ENCODE measurements at places on chromosomes 2 and 18.
A peak's percentile ranks its signal among the peaks of the same experiment; 100 is the strongest.

DNA sequence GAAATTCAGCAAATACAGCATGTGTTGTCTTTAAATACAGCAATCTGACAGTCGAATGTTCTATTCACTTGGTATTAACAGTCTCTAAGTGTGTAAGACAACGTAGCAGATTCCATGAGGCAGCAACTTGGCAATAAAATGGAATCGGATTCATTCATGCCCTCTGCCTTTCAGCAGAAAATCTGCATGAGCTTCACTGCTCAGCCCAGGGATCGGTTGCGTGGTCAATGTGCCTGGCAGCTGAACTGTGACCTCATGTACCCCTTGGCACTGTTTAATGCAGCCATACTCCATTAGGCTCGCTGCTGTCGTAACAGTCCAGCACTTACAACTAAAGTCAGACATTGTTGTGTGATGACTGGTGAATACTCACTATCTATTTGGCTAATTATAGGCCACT is 17.7 kb upstream of the RGPD4 start:
- no peak for DNase-seq

- no peak for DNase-seq
These were observed 24.8 kb downstream of the FBLN7 start for GRCh38 chr2:112162956-112163355.

GRCh38 chr18:44927127-44927849 is 246.6 kb downstream of the SETBP1 start:
- DNase-seq, result no peak

DNA sequence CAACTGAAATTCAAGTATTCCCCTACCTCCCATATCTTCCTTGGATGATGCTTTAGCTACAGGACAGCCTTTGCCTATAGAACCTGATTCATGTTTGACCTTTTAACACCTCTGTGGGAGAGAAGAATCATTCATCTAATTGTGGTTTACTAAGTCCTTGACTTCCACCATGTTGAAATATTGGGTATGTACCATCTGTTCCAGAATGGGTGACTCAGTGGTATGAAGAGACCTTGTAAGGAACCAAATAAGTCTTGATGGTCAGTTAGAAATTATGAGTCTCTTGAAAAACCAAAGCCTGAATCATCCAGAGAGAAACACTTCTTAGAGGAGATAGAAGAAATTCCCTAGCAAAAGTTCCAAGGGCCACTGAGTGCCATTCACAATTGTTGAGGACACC is 27.5 kb downstream of the STAMBP start:
- DNase-seq, result peak; percentile 99

GRCh38 chr2:152452256-152452973 is 117.4 kb downstream of the FMNL2 start:
- DNase-seq, result no peak

DNA sequence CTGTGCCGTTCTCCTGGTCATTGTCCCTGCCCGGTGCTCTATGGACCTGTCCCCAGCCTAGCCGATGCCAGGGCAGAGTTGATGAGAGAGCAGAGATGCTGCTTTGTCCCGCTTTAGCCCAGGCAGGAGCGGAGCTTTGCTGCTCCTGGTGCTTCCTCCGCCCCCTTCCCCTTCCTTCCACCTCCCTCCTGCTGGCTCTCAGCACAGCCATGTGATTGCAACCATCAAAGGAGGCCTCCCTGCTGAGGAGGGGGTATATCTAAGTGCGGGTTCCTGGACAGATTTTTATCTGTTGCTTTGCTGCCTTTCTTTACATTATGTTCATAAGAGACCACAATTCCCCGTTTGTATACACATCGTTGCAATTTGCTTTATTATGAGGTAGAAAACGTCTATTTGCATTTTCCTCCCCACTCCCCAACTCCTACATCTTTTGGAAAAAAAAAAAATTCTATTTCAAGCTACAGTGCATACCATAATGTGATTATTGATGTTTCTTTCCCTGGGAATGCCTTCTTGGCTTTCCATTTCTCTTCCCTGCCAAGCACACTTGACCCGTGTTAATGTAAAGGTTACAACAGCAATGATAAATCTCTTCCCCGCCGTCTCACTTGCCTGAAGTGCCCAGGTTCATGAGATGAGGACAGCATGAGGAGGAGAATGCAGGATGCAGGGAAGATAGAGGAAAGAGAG is 25.4 kb downstream of the ALPK2 start:
- DNase-seq, result no peak

DNA sequence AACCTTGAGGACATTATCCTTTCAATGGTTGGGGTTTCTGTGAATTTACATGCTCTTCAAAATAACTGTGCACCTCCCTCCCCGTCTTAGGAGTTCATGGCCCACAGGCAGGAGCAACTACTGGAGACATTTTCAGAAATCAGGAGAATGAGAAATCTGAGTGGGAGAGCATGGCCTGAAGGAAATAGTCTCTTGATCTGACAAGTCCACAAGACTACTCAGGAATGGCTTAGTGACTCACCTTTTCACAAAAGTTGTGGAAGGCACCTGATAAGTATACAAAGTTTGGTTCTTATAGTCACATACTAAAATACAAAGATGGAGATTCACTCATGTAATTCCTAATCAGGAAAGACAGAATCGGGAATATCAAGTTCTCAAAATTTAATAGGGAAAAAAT is 83.6 kb upstream of the NCKAP5 start:
- DNase-seq, result no peak

- no peak for DNase-seq
These were observed 53.4 kb upstream of the KLF7 start for GRCh38 chr2:207219081-207219630.

DNA sequence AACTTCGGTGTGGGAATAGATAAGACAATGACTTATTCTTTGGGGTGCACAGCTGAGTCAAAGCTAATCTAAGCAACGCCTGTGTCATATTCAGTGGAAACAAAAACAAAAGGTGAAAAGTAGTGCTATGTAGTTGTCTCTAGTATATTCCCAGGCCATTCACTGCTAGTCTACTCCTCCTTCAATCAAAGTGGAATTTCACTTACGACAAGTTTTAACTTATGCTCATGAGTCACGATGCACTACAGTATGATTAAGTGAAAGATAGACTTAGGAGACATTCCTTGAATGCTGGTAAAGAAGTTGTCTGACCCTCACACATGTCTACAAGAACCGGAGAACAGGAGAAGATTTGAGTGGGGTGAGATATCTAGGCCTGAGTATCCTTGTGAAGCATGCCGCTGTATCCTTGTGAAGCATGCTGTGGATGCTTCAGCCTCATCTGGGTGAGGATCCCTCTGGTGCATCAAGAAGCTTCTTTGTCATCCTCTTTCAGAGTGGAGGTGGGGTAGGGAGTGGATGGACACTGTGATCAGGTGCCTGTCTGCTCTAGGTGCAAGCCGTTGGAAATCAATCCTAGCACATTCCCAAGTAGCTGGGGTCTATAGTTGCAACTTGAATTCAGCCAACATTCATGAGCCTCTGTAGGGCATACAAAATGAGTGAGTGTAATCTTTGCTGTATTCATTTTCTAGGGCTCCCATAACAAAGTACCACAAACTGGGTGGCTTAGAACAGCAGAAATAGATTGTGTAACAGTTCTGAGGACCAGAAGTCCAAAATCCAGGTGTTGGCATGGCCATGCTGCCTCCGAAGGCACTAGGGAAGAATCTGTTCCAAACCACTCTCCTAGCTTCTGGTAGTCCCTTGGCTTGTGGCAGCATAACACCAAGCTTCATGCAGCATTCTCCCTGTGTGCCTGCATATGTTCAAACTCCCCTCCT is 173.5 kb upstream of the FN1 start:
- peak; percentile 82 for DNase-seq

DNA sequence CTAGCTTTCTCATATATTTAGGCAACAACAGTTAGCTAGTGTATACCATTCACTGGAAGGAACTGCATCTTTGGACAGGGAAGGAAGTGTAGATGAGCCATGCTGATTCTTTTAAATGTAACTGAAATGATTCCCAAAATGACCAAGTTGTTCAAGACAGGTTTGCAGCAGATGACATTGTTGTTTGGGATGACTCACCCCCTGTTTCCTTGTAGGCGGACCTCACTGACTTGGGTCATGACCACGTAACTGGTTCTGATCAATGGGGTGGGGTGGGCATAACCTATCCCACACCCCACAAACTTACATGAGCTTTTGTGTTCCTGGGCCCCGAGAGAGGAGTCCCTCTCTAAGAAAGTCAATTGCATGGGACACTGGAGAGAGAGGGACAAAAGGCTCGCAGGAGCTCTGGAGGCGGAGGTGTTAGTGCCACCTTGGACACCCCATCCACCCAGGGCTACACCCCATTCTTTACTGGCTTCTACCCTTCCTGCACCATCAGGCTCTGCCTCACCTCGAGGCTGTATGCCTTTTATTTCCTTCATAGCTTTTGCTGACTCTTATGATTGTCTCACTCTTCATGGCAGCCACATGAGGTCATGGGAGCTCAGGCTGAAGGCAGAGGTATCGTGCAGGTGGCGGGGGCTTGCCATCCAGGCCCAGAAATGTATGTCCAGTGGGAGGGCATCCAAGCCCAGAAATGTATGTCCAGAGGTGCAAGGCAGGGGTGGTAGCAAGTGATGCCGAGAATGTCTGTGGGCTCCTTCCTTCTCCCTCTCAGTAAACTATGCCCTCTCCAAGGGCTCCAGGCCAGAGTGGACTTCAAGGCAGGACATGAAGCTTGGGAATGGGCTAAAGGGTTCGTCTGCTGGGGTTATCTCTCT is 108.0 kb downstream of the TWIST2 start:
- DNase-seq, result peak; percentile 49
